Stimulated activated CD8-positive, alpha-beta memory T cell treated with anti-CD3 and anti-CD28 coated beads, Interleukin-4, amount 100 ng/mL, for 1 hour (primary cell): ENCODE measurements at places on chromosomes 3 and 15.

GRCh38 chr3:44342176-44342790, 3.7 kb downstream of the TCAIM start:
- no peak for DNase-seq

DNA sequence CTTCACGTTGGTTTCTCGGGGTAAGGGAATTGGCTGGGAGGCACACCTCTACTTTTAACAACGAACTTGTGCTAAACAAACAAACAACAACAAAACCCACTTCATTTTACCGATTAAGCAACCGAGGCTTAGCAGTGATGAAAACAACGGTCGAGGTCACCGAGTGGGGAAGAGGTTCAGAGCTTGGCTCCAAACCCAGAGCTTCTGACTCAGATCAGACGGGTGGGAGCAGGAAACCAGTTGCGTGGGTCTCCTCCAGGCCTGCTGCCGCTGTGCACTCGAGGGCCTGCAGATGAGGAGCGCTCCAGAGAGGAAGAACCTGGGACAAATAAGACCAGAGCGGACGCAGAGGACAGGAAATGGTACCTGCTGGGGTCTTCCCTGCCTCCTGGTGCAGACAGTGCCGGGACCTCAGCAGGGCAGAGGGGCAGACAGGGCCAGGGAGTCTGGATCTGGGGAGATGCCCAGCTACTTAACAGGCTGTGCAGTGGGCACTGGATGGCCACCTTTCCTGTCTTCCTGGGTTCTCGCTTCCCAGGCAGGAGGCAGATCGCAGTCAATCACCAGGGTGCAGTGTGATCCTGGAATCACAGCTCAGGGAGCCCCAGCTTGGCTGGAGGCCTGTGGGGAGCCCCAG, 99.0 kb upstream of the MEF2A start:
- DNase-seq = no peak

- DNase-seq = peak; percentile 39
Observed at GRCh38 chr15:69719527-69720240, 267.1 kb downstream of the RPLP1 start.

- DNase-seq = no peak
Observed at GRCh38 chr3:171393032-171393744, 67.0 kb downstream of the TNIK start.

DNA sequence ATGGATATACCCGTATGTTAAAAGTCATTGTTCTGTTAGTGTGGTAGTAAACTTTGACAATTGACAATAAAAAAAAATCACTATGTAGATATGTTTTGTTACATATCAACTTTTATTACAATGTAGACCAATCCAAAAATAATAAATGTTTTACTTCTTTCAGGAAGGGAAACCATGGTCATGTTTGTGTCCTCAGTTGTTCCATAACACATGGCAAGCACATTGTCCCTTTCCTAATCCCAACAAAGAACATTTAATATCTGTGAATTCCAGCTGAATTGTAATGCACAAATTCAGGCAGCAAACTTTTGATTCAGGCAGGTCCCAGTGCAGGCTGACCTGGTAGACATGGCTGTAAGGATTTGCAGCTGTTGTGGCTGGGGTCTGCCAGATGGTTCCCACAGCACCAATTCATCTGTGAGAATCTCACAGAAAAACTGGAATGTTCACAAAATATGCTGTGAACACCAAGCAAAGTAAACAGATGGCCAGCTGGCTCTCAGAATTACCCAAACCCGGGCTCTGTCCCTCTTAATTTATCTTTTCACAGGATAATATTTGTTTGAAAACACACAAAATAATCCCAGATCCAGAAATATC, 1.9 kb upstream of the SPG21 start:
- no peak for DNase-seq

DNA sequence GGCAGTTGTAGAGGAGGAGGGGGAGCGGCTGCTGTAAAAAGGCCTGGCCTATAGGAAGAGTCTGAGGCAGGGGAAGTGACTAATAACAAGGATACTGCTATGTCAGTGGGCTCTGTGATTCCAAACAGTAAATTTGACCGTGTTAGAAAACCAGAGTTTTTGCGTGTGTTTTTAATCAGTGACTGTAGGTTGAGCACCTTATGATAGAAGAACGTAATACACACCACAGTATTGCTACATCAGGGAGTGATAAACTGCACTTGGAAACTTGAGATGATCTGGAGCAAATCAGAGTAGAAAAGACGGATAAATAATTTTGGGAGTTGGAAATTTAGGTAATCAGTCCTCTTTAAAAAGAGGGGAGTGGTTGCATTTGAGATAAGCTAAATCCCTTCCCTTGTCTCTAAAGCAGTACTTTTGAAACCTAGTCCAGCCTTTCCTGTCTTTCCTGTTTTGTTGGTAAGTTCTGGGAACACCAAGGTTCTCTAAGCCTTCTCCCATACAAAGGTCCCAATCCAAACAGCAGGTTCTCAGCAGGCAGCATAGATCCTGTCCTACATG, 130.5 kb upstream of the NR2E3 start:
- no peak for DNase-seq

GRCh38 chr3:81716870-81717509, 44.5 kb downstream of the GBE1 start:
- no peak for DNase-seq

DNA sequence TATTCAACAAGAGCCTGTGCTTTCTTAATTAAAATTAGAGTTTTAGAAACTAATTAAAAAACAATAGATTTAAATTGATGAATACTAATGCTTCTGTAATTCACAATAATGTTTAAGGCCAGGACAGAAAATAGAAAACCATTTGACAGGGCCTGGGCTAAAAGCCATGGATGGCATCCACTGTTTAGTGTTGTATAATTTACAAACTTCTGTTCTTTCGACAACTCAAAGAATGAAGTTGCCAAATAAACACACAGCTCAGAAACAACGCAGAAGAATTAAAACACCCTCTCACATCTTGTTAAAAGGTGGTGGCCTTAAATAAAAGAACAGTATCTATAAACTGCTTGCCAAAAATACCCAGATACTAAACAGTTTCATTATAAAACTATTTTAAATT, 347.5 kb downstream of the MECOM start:
- no peak for DNase-seq

- no peak for DNase-seq
Observed at GRCh38 chr3:28743271-28743670, 394.6 kb upstream of the AZI2 start.

DNA sequence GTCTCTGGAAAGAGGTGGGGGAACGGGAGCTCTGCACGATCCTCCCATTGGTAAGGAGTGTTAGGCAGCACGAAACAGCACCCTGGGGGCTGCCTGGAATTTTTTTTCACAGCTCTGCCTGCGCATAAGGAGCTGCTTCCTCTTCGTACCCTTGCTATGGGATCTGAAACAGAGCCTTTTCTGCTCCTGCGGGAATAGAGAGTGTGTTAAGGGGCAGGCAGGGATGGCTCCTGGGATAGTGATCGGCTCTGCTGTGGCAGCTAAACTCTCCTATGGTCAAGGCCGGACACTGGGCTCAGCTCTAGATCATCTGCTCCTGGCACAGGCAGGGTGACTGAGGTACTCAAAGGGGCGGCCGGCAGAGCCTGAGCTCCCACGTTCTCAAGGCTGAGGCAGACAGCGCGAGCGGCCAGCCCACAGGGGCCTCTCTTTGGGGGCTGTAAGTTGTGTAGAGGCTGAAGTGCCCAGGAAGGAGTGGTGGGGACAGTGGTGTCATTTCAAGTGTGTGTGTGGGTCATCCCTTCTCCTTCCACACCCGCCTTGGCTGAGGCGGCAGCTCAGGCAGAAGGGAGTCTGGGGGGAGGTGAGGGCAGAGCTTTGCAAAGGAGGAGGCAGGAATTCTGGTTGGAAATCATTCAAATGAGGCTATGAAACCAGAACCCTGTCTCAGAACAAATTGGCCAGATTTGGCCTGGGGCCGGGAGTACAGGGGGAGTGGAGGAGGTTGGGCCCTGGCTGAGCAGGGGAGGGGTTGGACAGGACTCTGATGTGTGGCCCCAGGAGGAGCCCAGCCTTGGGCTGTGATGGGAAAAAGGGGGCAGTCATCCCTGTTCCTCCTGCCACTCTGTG, 31.0 kb downstream of the EPHB3 start:
- DNase-seq = no peak

- no peak for DNase-seq
Observed at GRCh38 chr3:15399970-15400369, 27.4 kb downstream of the METTL6 start.

DNA sequence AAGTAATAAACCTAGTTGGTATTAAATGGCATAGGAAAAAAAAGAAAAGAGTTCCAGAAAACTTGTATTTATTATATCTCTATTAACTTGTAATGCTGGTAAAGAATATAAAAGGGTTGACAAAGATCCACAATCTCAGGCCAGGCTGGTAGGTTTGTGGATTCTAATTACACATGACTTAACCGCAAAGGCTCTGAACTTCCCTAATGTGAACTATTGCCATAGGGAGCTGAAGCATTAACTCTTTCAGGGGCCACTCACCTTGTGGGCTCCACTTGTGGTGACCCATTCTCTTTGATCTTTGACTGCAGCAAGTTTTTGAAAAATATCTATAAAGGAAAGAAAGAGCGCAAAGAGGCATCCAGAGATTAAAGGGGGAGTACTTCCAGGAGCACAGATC, 58.5 kb downstream of the NEK10 start:
- no peak for DNase-seq

DNA sequence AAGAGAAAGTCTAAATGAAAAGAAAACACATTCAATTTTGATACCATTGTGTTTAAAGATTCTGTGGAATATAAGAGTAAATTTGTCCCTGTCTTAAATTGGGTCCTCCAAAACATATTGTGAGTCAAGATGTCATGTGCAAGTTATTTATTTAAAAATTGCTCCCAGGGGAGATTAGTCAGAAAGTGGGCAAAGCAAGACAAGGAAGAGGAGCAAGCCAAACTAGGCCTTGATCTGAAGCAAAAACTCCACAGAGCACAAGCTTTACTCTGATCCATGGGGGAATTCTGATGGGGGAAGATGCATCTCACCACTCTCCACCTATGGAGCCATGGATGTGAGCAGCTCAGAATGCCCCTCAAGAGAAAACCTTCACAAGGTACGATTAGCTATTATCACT, 342.8 kb upstream of the IL12A start:
- DNase-seq = no peak

- DNase-seq = no peak
Observed at GRCh38 chr3:127991681-127992080, 60.6 kb upstream of the SEC61A1 start.

DNA sequence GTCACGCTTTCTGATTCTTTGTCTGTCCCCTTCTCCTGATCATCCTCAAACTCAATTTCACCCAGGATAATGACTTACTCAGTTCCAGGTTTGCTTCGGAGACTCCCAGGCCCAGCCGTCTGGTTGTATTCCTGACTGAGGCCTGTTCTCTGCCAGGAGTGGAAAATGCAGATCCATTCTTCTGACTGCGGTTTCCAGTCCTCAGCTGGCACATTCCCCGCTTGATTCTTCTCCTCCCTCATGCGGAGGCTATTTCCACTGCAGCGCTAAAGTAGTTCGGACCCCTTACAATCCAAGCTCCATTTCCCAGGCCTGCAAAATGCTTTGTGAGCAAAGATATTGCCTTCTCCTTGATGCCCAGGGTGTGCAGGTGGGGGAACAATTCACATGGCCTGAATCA, 47.2 kb upstream of the GALNT15 start:
- DNase-seq = no peak

DNA sequence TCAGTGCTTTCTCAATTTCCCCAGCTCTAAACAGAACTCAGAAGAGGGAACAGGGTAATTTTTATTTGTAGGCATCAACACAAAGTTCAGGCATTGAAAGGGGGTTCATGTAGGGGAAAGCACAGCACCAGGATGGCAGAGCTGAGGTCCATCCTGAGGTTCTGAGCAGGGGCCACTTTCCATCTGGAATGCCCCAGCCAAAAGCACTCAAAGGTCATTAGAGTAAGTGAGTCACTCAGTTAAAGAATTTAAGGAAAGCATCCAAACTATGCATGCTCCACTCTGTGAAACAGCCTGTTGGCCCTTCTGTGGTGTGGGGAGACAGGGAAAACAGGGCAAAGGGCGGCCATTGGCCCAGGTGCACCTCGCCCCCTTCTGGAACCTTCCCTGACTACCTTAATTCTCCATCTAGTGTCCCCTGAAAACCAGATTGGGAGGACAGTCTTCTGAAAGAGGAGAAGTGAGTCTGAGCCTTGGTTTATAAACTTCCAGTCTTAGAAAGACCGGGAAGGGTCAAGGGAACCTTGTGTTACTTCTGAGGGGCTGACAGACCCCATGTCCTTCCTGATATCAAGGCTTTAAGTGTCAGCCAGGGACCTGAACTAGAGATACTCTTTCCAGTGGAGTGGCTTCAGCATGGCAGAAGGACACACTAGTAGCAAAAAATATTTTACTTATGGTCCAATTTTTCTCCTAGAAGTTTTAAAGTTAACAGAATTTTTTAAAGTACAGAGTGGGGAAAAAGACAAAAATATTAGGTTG, 133.3 kb downstream of the MYLK start:
- no peak for DNase-seq

- no peak for DNase-seq
Observed at GRCh38 chr3:70342149-70342548, 29.7 kb upstream of the MDFIC2 start.

GRCh38 chr3:14616606-14617507, 34.7 kb upstream of the CCDC174 start:
- DNase-seq = no peak

GRCh38 chr15:64349375-64349774, 6.6 kb downstream of the CSNK1G1 start:
- no peak for DNase-seq

DNA sequence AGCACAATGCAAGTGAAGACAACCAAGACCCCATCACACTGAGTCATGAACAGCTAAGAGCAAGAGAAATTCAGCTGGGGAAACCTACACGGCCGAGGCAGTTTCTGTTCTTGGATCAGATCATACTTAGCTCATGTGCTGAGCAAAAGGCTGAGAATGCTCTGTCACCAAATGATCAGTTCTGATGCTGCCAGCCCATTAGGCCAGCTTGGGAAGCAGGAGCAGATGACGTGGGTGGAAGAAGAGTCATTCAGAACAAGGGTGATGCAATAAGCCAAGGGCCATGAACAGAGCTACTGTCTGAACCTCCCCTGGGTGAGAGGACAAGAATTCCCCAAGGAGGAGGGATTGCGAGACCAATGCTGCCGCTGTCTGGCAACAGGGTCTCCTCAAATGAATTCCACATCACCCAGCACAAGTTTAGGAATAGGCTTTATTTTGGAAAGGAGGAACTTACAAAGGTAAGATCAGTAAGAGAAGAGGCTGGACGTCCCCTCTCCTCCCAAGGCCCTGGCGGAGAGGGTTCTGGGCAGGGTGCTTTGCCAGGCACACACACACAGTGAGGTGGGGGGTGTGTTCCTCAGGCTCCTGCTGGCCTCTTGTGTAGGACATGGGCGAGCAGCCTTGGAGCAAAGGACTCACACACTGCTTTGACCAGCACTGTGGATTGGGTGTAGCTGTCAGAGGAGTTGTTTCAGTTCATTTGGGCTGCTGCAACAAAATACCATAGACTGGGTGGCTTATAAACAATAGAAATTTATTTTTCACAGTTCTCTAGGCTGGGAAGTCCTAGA, 65.6 kb upstream of the CTXND1 start:
- no peak for DNase-seq

DNA sequence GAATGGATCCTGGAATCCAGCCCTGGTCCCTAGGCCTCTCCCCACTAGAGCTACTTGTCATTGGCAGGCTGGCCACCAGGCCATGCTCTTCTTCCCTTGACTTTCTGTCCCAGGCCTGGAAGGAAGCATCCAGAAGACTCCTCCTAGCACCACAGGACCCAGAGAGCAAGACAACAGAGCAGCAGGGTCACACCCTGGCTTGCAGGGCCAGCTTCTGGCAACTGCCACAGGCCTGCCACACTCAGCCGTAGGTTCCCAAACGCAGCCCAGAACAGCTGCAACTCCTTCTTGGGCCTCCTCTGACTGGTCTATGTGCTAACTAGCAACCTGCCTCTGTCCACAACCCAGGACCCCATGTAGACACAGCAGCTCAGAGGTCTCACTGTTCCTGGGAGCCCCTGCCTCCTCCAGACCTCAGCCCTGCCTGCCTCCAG, 36.8 kb upstream of the RPL32 start:
- no peak for DNase-seq
